ENCODE measurements at places on chromosomes 5 and 9. TPM values are rescaled to one million over a fixed set of nuclear protein-coding genes. Genes with fewer than 3 reads are reported as not detected.
A peak's percentile ranks its signal among the peaks of the same experiment; 100 is the strongest.

- DNase-seq: no peak
Measured at GRCh38 chr5:168390491-168390890, 95.8 kb upstream of the RARS1 start.

DNA sequence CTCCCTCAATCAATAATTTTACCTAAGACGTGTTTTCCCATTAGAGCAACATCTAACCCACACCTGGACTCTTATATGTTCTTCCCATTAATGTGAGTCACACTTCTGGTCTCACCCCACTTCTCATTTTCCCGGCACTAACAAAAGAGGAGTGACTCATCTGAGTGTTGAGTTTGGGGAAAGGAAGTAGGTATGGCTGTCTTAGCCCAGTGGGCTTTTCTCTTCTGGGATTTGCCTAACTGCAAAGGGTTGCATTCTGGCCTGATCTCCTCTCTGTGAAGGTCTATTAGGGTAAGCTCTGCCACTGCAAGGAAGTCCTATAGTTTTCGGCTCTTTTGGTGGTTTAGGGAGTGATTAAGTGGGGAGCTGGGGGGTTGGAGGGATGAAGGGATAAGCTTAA lies 195.6 kb downstream of the KIAA0825 start:
- DNase-seq: no peak

- no peak for DNase-seq
Measured at GRCh38 chr5:137155261-137156000, 343.7 kb downstream of the SPOCK1 start.

DNA sequence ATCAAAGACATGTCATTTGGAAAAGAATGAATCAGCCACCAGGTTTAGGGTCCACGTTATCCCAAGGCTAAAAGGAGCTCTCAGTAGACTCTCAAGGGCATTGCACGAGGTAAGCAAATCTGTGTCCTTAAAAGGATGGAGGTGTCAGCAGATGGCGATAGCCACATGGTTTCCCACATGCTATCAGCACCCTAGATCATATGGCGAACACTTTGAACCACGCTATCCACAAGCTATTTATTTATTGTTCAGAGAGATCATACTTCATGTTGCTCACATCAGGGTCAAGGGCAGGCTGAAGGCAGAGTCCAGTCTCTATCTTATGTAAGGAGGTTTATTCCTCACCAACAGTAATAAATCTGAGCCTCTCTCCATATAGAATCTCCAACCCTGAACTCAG lies 43.7 kb downstream of the CDH6 start:
- no peak for DNase-seq

DNA sequence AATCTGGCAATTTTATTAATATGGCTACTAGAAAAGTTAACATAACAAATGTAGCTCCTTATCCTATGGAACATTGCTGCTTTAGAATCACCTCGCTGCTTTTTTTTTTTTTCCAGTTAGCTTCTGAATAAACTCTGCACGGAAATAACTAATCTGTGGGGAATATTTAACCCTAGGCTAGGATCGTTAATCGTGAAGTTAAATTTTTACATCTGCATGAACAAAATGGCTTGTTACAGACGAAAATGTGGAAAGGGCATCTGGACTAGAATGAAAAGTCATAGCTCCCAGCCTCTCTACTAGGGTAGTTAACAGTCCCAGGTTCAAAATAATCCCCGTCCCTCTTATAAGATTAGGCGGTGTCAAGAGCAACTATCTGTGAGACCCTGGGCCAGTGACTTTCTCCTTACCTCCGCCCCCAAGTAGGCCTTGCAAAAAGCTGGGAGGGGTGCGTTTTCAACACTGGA lies 470 bp upstream of the SLC22A5 start:
- DNase-seq: no peak

DNA sequence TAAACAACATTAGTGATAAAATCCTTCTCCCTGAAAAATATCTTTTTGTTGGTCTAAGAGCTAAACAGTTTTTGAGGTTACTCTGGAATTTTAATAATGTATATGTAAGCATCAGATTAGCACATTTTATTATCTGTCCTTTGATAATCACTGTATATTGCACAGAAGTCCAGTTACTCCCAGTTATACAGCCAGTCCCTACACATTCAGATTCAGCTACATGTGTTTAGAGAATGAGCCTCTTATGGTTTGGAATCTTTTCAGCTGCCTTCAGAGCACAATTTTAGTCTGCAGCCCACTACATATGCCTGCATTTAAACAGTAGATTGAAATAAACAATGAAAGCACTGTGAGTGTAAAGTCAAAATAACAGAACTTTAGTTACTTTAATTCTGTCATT lies 438.2 kb downstream of the ARHGEF28 start:
- DNase-seq: no peak

- no peak for DNase-seq
Measured at GRCh38 chr5:87147441-87147840, 120.2 kb upstream of the RASA1 start.

GRCh38 chr9:135959814-135960213 lies 1.4 kb downstream of the UBAC1 start:
- no peak for DNase-seq

DNA sequence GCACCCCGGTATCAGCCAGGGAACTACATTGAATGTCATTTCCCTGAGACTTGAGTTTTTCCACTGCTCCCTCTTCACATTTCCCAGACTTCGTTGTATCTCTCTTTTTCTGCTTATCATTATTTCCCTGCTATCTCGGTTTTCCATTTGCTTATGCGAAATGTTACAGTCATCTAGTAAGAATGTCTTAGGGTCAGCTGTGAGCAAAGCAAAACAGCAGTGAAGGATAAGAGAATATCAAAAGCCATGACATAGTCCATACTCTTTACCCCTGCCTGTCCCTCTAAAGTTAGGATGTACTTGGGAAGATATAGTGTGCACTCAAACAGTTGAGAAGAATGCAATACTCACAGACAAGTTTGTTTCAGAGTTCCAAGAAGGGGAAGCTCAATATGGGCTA lies 88.7 kb downstream of the ITGA1 start:
- no peak for DNase-seq

GRCh38 chr5:172187118-172188032 lies 649 bp downstream of the STK10 start:
- DNase-seq: peak; percentile 65

DNA sequence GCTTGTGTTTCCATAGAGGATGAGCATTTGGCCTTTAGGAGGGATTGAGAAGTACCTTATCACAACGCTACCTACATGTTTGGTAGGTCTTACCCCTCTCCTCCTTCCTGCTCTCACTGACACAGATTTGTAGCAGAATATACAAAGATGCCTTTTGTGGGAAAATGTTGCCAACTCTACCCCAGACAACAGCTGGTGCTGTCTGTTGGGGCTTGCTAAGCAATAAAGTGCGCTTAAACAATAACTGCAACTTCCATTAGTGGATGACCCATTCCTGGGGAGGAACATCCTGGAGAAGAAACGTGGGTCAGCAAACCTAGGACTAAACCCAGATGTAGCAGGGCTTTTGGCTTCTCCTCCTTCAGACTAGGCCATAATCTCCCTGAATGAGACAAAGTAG lies 174.3 kb downstream of the EFNA5 start:
- DNase-seq: no peak

- DNase-seq: no peak
Measured at GRCh38 chr9:88741335-88741734, 206.4 kb downstream of the NXNL2 start.

DNA sequence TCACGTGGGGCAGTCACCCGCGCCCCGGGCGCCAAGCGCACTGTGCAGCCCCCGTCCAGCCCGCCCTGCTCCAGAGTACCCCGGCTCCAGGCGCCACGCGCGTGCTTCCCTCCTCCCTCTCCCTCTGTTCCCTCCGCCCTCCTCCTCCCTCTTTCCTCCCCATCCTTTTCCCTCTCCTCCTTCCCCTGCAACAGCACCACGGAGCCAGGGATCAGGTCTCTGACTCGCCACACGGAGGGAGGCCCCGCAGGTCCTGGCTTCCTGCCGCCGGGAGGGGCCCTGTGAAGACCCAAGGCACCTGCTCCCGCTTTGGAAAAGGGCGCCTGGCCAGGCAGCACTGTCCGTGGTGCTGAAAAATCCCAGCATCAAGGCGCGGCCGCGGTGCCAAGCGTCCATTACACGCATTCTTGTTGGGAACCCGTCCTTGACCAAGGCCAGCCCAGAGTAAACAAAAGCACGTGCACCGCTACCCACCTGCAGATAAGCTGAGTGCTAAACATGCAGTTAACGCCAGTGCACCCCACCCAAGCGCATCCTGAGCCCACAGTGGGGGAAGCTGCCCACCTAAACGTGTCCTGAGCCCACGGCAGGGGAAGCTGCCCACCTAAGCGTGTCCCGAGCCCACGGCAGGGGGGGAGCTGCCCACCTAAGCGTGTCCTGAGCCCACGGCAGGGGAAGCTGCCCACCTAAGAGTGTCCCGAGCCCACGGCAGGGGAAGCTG lies 21.7 kb downstream of the SLC6A18 start:
- peak; percentile 48 for DNase-seq

DNA sequence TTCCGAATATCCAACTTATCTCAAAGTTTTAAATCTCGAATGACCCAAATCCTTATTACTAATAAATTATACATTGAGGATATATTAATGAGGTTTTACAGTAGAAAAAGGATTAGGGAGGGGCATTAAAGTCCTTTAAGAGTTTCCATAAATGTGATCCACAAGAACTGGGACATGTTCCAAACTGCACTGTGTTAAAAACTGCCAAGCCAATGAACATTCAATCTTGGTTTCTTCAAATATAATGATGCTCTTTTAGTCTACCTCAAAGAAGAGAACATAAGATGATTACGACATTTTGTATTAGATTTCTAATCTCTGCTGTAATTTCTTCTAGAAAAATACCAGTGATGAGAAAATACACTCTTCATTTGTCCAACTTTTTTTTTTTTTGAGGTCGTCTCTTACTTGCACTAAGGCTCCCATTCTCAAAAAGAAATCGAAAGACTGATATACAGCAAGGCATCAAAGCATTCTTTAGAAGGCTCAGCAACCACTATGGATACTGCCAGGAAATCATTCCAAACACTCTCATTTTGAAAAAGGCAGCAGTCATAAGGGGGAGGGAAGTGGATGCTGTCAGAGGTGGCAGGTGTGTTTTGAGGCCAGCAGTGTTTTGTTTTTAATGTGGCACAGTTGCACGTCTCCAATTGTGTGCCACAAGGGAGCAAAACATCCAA lies 1.7 kb downstream of the PTAR1 start:
- DNase-seq: no peak

GRCh38 chr5:152221721-152222629 lies 183.1 kb downstream of the NMUR2 start:
- no peak for DNase-seq

DNA sequence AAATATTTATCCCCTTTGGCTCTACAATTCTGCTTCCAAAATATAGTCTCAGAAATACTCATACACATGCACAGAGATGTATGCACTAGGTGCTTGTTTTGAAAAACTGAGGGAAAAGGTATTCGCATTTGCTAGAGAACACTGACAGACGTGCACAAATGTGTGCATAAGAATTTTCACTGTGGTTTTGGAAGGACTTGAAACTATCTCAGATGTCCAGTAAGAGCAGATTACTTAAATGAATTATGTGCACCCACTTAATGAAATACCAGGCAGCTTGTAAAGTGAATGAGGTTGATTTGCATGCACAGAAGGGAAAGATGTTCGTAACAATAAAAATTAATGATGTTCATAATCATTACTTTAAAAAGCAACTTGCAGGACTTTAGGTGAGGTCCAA lies 48.4 kb downstream of the SEC61B start:
- no peak for DNase-seq

- no peak for DNase-seq
Measured at GRCh38 chr9:133331221-133331620, 4.8 kb downstream of the SURF6 start.

DNA sequence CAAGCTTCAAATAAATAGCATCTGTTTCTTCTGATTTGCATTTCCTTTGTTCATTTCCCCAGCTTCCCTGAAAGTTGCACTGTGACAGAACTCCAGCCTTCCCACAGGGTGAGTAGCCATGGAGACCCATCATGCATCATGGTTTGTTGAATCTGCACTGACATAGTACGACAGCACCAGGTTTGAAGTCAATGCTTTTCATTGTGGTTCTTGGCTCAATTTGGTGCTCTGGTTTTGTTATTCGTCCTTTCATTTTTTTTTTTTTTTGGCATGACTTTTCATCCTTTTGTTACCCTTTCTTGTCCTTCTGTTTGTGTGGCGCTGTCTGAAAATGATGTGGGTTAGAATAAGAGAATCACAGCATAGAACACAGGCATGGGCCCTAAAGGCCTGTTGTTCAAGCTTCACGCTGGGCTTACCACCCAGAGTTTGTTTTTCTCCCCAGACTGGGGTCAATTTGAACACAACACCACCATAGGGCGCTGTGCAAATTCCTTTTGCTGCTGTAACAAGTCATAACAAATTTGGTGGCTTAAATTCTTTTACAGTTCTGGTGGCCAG lies 206.2 kb upstream of the CDH10 start:
- no peak for DNase-seq

GRCh38 chr5:77328930-77329647 lies 118.6 kb downstream of the PDE8B start:
- DNase-seq: no peak

GRCh38 chr5:139177809-139178588 lies 20.2 kb downstream of the SIL1 start:
- DNase-seq: peak; percentile 56

DNA sequence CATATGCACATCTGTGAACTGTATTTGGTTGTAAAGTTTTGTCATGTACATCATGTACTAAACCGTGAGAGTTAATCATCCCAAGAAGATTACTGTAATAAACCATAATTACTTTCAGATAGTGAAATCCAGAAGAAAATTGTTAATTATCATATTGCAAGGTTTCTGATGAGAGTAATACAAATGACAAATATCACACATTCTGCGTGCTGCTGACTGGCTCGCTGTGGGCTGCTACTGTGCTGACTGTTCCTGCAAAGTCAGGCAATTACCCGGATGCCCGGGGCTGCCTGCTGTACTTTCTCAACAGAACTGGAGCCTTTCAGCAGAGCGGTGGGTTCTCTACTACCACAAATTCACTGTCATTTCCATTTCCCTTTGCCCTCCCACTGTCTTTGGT lies 68.3 kb downstream of the SMARCA2 start:
- DNase-seq: no peak

The ZNF454 gene
- 1.4 TPM for total RNA-seq

The NFX1 gene
- total RNA-seq: 44.1 TPM

The KCNMB1 gene
- 1.2 TPM for total RNA-seq

The ROR2 gene
- 0.24 TPM for total RNA-seq

The HTR4 gene
- total RNA-seq: 1.1 TPM

The PFN3 gene
- not detected for total RNA-seq

The CNTNAP3 gene
- 13.2 TPM for total RNA-seq

The LHX6 gene
- total RNA-seq: 9.4 TPM
